Psoas muscle (tissue), 8 donors: ENCODE measurements at places on chromosomes 4 and X.
A peak's percentile ranks its signal among the peaks of the same experiment; 100 is the strongest.

DNA sequence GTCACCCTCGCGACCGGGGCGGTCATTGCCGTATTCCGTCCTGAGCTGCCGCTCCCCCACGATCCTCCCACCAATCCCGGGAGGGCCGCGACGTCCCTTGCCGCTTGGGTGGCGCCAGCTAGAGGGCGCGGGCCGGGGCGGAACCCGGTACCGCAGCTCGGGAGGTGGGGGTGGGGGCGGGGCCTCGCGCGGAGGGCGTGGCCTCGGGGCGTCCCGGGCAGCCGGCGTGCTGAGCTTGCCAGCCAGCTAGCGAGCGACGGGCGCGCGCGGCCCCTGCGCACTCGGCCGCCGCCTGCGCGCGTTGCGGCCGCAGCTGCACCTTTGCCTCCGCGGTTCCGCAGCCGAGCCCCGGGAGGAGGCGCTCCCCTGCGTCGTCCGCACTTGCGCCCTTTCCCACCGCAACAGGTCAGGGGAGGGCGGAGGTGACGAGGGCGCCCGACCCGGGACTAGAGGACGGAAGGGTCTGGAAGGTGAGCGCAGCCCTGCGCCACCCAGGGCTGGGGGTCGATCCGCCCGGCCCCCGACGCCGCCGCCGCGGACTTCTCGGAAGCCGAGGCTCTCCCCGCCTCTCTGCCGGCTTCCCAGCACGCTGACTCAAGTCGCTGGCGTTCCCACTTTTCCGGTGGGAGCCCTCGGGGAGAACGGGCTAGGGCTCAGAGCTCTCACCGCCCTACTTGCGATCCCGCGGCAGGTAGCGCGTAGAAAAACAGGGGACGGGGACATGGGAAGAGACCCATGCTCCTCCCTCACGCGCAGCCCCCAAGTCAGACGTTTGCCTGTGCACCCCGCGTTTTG, at the start of gene AFF1:
AFF1 (plus strand) TSS at position 241 of the 795 bp plus-strand sequence. CDS start 13,523 bp downstream, outside the sequence.
- peak; percentile 94 for DNase-seq

DNA sequence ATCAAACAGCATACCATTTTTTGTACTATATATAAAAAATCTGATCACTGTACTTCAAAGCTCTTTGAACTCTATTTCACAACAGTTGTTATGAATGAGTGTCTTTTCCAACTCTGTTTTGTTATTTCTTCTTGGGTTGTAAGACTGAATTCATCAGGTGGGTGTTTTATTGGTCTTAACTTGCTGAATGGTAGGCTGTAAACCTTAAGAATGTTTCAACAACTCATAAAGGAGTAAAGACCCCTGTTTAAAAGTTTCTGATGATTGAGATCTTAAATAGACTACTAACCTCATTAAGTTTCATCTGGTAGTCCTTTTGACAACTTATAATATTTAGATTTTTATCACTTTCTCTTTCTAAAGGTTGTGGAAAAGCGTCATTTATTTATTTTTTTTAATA, 18.4 kb upstream of the STAG2 start:
- no peak for DNase-seq

- DNase-seq = no peak
Observed at GRCh38 chr4:110639207-110640090, 16.6 kb upstream of the PITX2 start.

DNA sequence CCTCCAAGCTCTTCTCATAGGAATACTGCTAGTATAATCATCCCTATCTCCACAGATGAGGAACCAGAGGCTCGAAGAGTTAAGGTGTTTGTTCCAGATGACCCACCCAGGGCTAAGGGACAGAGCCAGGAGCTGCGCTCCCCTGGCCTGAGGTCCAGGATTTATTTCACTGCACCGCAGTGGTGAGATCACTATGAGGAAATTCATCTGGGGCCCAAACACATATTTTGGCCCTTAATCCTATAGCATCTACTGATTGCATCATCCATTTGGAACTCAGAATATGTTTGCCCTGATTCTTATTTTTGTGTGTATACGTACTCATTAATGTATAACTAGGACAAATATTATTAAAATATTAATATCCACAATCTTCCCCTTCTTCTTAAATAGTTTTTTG, 100.1 kb upstream of the RBPJ start:
- no peak for DNase-seq

- no peak for DNase-seq
Observed at GRCh38 chr4:53376900-53377299, 541 bp upstream of the FIP1L1 start.

DNA sequence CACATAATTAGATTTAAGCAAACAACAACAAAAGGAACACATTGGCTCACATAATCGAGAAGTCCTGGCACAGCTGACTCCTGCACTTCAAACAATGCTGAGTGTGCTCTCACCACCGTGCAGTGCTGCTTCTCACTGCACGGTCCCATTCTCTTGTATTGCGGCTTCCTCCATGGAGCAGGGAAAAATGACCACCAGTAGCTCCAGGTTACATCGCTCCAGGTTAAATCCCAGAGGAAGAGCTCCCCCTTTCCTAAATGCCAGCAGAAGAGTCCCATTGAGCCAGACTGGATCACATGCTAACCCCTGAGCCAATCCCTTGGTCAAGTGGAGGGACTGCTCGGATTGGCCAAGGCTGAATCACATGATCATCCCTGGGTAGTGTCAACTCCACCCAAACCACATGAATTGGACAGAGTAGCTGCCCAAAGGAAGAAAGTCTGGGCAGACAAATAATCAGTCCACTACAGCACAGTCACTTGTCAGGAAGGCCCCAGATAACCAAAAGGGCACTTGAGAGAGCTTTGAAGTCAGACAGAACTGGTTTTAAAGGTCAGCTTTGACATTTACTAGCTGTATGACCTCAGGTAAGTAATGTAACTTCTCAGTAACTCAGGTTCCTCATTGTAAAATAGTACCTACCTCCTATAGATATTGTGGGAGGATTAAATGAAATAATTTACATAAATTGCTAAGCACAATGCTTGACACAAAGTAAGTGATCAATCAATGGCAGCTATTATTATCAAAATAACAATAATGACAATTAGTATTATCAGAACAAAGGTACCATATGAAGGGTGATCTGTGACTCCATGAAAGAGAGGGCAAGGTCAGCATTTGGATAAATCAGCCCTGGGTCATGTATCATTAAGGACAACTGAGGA, 14.3 kb downstream of the TEC start:
- DNase-seq = no peak

- no peak for DNase-seq
Observed at GRCh38 chr4:172650758-172651530, 517.7 kb upstream of the GALNT7 start.

DNA sequence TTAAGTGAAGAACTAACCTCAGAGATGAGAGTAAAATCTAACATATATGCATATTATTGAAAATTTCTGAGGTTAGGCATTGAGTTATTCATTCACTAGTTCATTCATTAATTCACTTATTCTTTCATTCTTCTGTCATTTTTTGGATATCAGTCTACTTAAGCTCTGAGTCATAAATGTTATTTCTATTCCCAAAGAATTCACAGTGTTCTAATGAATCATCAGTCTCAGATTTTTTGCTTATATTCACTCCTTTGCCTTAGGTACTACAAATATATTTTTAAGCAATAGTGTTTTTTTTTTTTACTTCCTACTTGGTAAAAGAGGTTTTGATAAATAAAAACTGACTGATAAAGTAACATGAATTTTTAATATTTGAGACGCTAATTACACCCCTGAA, 95.2 kb upstream of the DKK2 start:
- no peak for DNase-seq

DNA sequence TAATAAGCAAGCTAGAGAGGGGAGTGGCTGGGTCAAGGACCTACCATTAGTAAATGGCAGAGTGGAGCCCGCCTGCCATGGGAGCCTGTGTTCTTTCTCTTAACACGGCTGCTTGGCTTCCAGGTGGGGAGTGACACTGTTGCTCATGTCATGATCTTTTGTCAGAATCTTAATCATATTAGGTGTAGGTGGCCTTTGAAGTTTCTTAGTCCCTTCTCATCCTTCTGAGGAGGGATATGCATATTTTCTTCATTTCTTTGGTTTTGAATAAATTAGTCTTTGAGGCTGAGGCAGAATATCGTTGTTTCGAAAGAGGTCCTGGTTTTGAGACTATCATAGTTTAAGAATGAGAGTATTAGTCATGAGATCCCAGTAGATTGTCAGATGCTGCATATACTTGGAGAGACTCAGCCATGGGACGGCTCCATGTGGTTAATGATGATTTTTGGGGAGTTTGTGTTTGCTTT, 28.9 kb downstream of the SNX25 start:
- DNase-seq = no peak

GRCh38 chr4:20364969-20365368, 113.3 kb downstream of the SLIT2 start:
- DNase-seq = no peak

- DNase-seq = peak; percentile 67
Observed at GRCh38 chrX:39730662-39731329, 367.0 kb downstream of the BCOR start.

GRCh38 chrX:154349359-154349935, 25.0 kb downstream of the FLNA start:
- DNase-seq = peak; percentile 30

DNA sequence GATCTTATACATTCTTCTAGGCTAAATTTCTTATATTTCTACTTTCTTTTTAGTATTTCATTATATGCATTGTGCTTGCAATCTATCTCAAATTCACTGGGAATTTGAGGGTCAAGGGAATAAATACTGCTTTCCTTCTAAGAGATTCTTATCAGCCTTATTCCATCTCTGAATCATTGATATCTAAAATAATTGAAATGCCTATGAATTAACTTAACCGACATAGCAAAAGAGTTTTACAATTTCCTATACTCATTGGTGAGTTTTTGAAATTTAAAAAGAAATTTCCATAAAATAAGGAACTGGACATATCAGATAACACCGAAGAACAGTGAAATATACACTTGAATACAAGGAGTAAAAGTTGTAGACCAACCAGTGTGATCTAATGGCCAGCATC, 373.7 kb downstream of the NAF1 start:
- DNase-seq = no peak

DNA sequence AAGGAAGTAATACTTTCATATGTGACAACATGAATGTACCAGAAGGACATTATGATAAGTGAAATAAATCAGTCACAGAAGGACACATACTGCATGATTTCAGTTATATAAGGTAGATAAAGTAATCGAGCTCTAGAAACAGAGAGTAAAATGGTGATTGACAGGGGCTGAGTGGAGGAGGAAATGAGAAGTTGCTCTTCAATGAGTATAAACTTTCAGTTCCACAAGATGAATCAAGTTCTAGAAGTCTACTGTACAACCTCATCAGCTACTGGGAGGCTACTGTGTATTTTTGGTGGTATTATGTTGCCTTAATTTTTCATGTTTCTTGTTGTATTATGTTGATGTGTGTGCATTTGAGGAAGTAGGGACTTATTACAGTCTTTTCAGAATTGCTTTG, 270.9 kb upstream of the GRIA3 start:
- no peak for DNase-seq

GRCh38 chrX:13755254-13755653, 20.7 kb downstream of the OFD1 start:
- DNase-seq = no peak

DNA sequence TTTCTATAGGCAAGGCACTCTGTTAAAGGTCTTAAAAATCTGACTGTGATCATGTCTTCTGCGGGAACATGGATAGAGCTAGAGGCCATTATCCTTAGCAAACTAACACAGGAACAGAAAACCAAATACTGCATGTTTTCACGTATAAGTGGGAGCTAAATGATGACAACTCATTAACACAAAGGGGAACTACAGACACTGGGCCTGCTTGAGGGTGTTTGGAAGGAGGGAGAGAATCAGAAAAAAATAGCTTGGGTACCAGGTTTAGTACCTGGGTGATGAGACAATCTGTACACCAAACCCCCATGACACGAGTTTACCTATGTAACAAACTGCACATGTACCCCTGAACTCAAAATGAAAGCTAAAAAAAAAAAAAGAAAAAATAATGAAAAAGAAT, 12.1 kb downstream of the SLC7A11 start:
- no peak for DNase-seq

GRCh38 chr4:23921447-23921845, 31.6 kb upstream of the PPARGC1A start:
- DNase-seq = no peak

- DNase-seq = no peak
Observed at GRCh38 chr4:109735566-109736365, 5.9 kb upstream of the PLA2G12A start.

DNA sequence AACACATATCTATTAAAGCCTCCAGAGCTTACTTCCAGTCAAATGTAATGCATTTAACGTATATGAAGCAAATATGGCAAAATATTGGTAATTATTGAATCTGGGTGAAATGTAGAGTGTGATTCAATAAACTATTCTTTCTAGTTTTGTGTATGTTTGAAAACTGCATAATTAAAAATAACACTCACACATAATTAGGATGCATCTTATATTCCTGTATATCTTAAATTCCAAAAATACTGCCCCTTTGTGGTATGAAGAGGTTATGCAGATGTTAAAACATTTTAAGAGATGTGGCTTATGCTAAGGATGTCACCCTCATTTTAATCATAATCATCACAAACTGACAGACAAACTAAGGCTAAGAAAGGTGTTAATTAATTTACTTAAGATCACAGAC, 182.9 kb downstream of the COX18 start:
- no peak for DNase-seq

GRCh38 chr4:18401425-18401824, 379.9 kb upstream of the LCORL start:
- no peak for DNase-seq

DNA sequence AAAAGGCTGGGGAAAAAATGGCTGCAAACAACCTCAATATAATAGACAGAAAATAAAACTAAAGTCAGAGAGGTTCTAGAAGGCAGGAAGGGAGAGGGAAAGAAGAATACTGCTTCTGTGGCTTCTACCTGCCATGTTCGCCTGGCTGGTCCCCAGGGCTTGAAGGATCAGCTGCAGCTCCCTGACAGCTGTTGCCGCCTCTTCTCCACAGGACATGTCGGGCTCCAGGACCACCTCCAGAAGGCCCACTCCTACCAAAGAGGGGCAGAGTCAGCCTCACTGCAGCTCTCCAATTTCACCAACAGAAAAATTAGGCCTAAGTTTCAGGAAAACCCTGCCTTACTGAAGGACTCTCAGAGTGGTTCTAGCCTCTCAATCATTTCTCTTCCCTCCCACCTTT, 44.9 kb downstream of the GATB start:
- DNase-seq = no peak

DNA sequence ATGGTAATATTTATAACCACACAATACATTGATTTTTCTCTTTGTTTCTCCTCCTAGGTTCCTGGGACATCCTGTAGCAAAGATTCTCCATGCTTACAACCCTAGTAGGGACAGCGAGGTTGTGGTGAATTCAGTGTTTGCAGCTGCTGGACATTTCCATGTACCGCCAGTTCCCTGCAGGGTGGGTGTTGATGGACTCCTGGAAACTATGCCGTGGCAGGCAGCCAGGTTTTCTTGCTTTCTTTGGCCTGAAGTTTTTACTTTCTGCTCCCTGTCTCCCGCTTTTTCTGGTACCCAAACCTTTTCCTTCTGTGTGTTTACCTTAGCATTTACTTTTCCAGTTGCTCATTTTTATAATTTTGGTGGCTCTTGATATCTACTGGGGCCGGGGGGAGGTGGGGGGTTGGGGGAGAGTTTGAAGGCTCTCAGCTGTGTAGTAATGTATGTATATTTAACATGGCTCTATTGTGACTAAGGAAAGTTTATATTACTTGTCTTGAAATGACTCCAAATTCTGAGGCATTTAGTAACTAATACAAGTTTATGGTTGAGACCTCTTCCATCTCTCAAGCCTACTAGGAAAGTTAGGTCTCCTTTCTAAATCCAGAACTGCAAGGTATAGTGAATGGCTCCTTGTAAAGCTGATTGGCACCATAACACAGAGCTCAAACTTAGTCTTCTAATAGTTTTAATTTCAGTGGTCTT, 89.7 kb downstream of the TMEM131L start:
- peak; percentile 73 for DNase-seq
